Stimulated activated CD8-positive, alpha-beta memory T cell treated with anti-CD3 and anti-CD28 coated beads, Interleukin-15, amount 100 ng/mL, for 4 hours (primary cell): ENCODE measurements at places on chromosomes 5 and 9.

GRCh38 chr5:38968665-38969064, 105.5 kb downstream of the RICTOR start:
- DNase-seq, result no peak

DNA sequence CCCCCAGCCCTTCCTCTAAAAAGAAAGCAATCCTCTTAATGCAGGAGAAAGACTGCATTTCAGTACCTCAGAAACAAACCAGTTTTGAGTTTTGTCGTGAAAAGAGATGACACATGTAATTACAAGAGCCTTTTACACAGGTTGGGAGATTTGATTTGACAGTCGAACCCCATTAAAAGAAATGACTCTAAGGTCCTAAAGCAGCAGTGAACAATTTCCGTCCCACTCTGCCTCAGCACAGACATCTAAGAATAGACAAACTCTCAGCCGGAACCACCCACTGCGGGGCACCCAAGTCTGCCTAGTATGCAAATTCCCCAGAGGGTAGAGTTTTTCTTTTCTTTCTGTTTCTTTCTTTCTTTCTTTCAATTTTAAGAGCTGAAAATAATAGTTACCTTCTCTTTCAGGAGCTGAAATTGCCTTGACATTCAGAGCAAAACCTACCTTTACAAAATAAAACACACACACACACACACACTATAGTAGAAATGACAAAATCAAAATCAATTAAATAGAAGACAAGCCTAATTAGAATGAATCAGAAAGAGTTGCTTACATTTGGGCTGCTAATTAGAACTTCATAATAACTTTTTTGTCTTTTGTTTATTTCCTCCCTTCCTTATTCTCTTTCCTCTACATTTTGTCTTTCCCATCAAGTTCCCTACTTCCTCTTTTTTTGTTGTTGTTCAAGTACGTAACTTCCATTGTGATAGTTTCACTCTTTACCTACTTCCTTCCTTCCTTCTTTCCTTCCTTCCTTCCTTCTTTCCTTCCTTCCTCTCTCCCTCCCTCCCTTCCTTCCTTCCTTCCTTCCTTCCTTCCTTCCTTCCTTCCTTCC, 65.1 kb downstream of the BASP1 start:
- no peak for DNase-seq

- no peak for DNase-seq
Observed at GRCh38 chr5:135243556-135244285, 155.3 kb downstream of the MACROH2A1 start.

DNA sequence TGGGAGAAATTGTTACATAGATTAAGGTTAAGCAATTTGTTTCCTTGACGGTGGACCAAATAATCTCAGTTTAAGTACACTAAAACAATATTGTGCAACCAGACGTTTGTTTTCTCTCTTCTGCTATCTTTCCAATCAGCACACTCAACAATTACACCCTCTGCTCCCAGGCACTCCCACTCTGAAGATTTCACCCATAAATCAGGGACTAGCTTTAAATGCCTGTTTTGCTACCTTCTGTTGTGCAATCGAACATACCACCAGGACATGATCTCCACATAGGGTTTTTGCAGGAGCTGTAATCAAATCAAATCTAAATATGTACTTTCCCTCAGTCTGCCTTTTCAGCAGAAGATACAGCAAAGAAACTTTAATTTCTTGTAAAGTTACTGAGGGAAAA, 405.8 kb upstream of the TLE4 start:
- no peak for DNase-seq

- no peak for DNase-seq
Observed at GRCh38 chr5:169213479-169213878, 87.5 kb downstream of the SLIT3 start.

GRCh38 chr5:125564317-125564975, 818.0 kb upstream of the ZNF608 start:
- DNase-seq, result no peak

- DNase-seq, result no peak
Observed at GRCh38 chr5:17852740-17853139, 218.5 kb downstream of the TAF11L14 start.

GRCh38 chr9:71271602-71272001, 150.2 kb upstream of the TRPM3 start:
- DNase-seq, result no peak

- DNase-seq, result no peak
Observed at GRCh38 chr5:161889971-161890370, 42.1 kb downstream of the GABRA1 start.

DNA sequence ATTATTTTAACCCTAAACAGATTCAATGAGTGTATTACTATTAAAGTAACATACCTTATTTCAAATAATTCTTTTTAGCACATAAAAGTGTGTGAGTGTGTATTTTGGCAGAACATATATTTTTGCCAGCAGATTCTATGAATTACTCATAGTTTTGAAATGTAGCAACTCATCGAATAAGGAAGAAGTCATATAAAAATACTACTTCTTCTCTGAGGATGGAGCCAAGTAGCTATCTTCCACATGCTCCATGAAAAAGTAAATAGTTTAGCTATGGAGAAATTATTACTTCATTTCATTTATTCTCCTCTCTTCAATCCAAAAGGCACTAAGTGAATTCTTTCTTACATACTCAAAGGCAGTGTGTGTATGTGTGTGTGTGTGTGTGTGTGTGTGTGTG, 1090.4 kb upstream of the CDH6 start:
- DNase-seq, result no peak

GRCh38 chr9:128912270-128912853, 8.4 kb upstream of the PHYHD1 start:
- no peak for DNase-seq

DNA sequence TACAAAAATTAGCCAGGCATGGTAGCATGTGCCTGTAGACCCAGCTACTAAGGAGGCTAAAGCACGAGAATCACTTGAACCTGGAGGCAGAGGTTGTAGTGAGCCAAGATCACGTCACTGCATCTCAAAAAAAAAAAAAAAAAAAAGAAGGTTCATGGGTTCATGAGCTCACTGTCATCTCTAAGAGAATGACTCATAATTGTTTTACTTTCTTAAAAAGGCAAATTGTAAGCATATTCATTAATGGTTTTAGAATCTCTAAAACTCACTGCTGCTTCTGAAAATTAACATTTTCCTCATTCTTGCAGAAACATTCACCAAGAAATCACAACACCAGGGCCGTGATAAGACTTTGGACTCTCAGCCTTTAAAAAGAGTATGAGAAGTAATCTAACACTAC, 103.6 kb downstream of the GNA14 start:
- DNase-seq, result no peak

DNA sequence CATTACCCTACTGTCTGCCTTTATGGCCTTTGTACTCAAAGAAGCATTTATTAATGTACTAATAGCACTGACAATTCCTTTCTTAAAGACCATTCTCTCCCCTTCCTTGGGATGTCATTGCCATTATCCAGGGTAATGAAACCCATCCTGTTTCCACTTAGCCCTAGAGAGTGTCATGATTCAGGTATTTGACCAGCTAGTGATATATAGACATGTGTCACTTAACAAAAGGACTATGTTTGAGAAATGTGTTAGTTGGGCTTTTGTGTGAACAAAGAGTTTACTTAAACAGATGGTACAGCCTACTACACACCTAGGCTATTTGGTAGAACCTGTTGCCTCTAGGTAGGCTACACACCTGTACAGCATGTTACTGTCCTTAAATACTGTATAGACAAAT, 2.0 kb downstream of the ATP6V0E1 start:
- no peak for DNase-seq

DNA sequence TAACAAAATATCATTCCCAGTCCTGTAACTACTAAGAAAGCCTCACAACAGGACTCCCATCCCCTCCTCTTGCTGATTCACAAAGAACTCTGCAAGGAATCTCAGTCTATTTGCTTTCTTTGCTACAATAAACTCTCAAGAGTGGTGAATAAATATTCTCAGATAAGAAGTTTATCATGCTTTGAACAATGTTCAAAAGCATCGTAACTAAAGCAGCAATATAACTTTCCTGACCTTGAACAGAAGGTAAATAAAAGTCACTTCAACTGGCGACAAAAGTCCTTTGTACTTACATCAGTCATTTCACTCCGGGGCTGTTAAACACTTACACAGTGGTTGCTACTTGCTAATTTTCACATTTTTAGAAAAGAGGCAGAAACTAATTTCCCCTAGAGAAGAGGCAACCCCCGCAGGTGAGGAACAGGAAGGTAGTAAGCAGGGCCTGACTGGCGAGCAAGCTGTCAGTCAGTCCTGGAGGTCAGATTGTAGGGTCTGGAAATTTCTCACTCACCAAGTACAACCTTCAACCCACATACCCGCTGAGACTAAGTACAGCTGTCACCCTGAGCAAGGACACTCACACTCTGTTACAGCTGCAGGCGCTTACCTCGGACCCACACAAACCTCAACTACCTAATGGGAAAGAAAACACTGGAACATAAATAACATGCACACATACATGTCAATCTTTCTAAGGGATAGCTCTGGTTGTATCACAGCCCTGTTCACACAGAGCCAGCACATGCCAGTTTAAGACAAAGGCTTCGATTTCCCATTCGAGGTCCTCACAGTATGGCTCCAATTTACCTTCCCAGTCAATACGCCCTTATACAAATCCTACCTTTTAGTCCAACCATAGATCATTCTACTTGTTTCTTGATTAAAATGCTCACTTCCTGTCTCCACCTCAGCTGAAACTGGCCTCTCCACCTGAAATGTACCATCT, 104.6 kb upstream of the RETREG1 start:
- DNase-seq, result no peak

GRCh38 chr5:172504701-172505402, 50.5 kb upstream of the SH3PXD2B start:
- DNase-seq, result no peak

GRCh38 chr5:122421374-122422079, 109.5 kb downstream of the SNCAIP start:
- DNase-seq, result no peak

- no peak for DNase-seq
Observed at GRCh38 chr5:32325062-32325461, 12.3 kb upstream of the MTMR12 start.

DNA sequence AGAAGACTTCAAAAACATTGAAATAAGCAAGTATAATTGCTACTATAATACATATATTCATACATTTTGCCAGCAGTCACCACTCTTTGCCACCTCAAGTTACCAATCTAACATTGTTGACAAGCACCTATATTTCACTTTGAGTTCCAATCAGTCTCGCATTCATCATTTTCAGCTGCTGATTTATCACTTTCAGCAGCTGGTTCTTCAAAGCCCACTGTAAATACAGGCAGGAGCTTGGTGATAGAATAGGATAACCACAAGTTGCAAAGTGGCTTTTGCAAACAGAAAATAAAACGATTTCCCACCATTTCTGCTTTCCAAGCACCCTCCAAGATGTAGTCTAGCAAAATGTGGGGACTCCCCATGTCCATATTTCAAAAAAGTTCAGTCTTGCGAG, 114.2 kb upstream of the ITGA1 start:
- no peak for DNase-seq

DNA sequence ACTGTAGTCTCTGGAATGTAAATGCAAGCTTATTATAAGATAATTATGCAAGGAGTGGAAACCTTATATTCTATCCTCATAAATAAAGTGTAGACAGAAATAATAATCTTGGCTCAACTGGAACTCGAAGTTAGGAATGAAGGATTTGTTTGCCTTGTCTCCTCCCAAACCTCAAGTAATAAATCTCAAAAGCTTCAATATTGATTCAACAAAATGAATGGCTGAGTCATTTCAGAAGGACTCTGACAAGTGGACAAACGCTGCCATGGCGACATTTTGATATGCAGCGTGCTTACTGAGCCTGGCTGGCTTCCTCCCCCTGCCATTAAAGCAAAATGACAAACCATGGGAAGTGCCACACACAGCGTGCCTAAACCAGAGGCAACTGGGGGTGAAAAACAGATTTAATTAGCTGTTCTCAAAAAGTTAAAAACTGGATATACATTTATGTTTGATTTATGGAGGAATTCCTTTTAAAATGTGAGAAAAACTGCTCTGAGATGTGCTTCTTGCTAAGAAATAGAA, 10.5 kb upstream of the ADGRV1 start:
- no peak for DNase-seq

- no peak for DNase-seq
Observed at GRCh38 chr5:36786448-36787012, 90.0 kb upstream of the NIPBL start.

GRCh38 chr5:135306557-135306956, 92.5 kb downstream of the MACROH2A1 start:
- no peak for DNase-seq

DNA sequence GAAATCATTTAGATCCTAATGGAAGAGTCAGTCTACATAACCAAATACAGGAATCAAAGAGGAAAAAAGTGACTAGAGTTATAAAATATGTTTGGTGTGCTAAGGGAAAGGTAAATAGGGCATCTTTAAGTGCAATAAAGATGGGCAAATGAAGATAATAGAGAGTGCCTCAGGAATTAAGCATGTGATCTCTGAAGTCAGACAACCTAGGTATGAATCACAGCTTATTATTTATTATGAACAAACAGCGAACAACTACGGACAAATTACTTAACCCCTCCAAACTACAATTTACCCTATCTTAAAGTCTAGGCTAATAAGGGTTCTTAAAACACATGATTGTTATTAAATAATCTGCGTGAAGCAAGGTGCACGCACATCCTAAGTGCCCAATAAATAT, 910.2 kb upstream of the DMAC1 start:
- DNase-seq, result no peak

DNA sequence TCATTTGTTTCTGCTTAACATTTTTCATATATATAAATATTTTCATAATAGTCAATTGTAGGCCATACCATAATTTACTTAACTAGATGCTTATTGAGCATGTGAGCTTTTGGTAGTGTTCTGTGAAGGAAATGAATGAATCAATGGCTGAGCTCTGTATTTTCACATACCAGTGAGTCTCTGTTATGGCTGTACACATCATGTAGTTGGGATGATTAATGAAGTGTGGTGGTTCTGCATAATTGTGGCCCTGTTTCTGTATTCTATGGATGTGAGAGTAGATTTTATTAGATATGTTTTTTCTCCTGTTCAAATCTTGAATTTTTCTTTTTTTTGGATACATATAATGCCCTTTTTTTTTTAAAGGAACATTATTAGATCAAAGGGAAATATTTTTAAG, 56.2 kb downstream of the CTNNA1 start:
- no peak for DNase-seq

DNA sequence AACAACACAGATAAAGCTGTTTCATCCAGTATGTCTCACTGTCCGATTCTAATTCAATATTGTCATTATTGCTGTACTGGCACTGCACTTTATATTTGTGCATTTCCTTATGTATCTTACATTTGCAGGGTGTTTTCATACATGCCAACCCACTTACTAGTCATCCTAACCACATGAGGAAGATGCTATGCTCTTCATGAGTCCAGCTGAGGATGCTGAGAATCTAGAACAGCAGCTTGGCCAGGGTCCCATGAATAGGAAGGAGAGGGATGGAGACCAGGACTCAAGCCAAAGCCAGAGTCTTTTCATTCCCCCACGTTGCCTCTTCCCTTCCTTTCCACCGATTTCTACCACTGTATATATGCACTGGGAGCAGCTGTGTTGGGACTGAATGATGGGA, 292.8 kb upstream of the KLF4 start:
- no peak for DNase-seq

- no peak for DNase-seq
Observed at GRCh38 chr5:158382473-158382872, 523.5 kb upstream of the CLINT1 start.

GRCh38 chr9:127751269-127752054, 16.4 kb upstream of the TOR2A start:
- no peak for DNase-seq
